ENCODE measurements at places on chromosomes 6 and 20.

- DNase-seq, result no peak
Observed at GRCh38 chr6:71015392-71015791, 58.5 kb upstream of the B3GAT2 start.

- DNase-seq, result no peak
Observed at GRCh38 chr6:8879334-8879733, 444.0 kb upstream of the SLC35B3 start.

GRCh38 chr6:4370066-4370465 is 234.7 kb upstream of the ECI2 start:
- DNase-seq, result no peak

DNA sequence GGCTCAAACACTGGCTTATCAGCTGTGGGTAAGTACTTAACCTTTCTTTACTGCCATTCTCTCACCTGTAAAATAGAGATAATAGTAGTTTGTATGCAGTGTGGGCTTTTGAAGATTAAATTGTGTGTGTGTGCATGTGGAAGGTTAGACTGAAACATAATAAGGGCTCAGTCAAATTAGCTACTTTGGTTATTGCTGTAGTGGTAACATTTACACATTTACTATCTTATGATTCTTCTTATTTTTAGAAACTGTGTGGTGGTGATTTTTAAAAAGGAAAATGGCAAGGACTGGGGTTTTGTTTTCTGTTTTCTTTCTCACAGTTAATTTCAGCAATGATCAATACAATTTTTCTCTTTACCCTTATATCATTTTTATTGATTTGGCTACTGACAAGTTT is 206.9 kb downstream of the NKAIN2 start:
- DNase-seq, result no peak

DNA sequence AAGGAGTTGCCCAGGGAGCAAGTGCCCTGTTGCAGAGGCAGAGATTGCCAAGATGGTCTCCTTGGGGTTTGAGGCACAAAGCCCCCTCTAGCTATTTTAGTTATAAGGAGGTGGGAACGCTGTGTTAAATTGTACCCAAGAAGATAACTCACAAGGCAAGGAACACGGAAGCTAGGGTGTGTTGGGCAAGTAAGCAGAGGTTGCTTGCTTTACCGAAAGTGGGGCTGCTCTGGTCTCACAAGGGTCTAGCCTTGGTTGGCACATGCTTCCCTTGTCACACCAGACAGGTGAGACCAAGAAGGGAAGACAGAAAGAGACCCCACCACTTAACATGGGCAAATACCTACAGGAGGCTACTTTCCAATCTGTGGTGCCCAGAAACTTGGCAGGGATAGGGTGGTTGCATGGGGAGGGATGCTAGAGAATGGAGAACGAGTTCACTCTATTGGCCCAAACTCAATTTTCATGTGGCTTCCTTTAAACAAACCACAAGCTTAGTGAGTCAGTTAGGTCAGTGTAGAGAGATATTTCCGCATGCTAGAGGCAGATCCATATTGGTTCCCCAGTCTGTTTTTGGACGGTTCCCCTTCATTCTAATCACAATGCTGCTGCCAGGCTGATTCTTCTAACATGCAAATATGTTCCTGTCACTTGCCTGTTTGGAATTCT is 42.4 kb downstream of the PLAGL1 start:
- DNase-seq, result no peak

All from stimulated activated CD4-positive, alpha-beta T cell treated with anti-CD3 and anti-CD28 coated beads, Interleukin-2, amount 100 ng/mL, for 24 hours (primary cell).